ENCODE measurements at places on chromosomes 7 and 10. TPM values are rescaled to one million over a fixed set of nuclear protein-coding genes. Genes with fewer than 3 reads are reported as not detected.

GRCh38 chr10:65350611-65351010, 1575.2 kb upstream of the LRRTM3 start:
- DNase-seq, result no peak

DNA sequence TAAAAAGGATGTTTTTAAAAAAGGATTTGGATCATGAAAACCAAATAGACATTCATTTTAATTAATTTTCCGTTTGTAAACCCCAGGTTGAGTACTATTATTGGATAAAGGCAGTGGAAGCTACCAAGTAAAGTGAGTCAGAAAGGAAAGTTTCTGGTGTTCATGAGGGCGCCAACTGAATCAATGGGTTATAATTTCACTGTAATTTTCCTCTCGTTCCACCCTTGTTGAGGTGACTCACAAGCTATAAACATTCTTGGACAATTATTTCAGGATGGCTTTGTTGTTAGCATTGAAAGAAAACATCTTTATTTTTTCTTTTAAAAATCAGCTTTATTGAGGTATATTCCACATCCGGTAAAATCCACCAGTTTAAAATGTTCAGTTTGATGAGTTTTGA, 5.1 kb upstream of the FAM133B start:
- no peak for DNase-seq

Gene CPA1
- total RNA-seq, result 8.9 TPM

Gene EN2
- not detected for total RNA-seq

DNA sequence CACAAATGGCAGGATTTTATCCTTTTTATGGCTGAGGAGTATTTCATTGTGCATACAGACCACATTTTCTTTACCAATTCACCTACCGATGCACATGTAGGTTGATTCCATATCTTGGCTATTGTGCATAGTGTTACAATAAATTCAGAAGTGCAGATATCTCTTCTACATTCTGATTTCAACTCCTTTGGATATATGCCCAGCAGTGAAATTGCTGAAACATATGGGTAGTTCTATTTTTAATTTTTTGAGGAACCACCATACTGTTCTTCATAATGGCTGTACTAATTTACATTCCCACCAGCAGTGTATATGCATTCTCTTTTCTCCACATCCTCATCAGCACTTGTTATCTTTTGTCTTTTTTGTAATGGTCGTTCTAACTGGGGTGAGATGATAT, 1290.3 kb downstream of the XPNPEP1 start:
- no peak for DNase-seq

DNA sequence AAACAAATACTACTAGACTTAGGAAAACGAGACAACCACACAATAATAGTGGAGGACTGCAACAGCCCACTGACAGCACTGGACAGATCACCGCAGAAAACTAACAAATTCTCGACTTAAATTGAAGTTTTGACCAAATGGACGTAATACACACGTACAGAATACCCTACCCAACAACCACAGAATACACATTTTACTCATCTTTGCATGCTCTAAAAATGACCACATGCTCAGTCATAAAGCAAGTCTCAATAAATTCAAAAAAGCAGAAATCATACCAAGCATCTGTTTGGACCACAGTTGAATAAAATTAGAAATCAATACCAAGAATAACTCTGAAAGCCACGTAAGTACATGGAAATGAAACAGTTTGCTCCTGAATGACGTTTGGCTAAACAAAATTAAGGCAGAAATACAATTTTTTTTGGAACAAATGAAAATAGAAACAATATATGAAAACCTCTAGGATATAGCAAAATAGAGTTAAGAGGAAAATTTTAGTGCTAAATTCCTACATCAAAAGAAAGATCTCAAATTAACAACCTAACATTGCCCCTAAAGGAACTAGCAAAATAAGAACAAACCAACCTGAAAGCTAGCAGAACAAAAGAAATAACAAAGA, 30.6 kb downstream of the MAPK8 start:
- no peak for DNase-seq

DNA sequence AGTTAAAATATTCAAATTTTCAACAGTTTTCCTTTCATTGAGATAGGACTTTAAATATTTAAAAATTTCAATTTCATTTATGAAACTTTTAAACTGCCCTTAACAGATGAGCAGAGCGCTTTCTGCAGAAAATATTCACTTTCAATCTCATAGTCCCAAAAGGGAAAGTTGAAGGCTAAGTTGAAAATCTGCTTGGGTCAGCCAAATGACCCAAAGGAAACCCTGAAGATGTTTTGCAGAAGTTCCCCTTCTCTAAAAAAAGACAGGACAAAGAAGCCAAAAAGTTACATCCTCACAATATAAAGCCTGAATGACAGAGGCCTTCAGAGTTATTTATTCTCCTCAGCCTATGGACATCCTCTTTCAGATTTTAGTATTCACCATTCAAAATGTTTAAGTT, 17.6 kb upstream of the SCIN start:
- DNase-seq, result no peak

All from WTC11 (cell line).